ENCODE measurements at places on chromosomes 3 and 15.

DNA sequence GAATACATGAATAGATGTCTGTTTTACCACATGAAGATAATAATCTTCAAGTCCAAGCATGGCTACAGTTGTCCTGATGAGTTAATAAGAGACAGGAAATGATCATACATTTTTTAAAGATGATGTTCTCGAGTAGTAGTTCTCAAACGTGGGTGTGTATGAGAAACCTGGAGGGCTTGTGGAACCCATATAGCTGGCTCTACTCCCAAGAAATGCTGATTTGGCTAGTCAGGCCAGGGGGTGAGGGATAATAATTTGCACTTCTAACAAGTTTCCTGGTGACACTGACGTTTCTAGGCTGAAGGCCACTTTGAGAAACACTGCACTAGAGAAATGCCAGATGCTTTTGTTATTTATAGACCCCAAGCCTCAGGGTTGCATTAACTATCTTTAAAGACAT lies 37.0 kb downstream of the ROPN1B start:
- DNase-seq: no peak

GRCh38 chr15:31489801-31490646 lies 163.4 kb downstream of the KLF13 start:
- DNase-seq: no peak

- DNase-seq: no peak
Observed at GRCh38 chr15:91412138-91412928, 312.3 kb downstream of the SV2B start.

GRCh38 chr15:77748078-77749064 lies 115.7 kb upstream of the LINGO1 start:
- DNase-seq: no peak

GRCh38 chr3:155423526-155424322 lies 130.2 kb upstream of the STRIT1 start:
- no peak for DNase-seq

DNA sequence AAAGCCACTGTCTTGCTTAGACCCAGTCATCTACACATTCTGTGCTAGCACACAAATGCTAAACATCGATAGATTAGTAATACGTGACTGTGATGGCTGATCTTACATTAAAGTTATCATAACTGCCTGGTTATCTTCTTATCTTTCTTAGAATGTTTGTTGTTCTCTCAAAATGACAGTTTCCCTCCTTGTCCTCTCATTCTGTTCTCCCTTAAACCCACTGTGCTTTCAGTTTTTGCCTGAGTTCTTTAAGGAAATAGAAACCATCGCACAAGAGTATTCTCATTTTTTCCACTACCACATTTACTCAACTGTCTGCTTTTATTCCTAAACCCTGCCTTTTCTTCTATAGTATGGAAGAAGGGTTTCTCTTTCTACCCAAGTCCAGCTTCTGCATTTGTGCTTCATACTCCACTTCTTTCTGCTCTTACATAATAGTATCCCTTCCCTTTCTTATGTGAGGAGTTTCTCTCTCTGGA lies 17.1 kb downstream of the STX19 start:
- no peak for DNase-seq

GRCh38 chr15:31487811-31488436 lies 161.3 kb downstream of the KLF13 start:
- peak; percentile 30 for DNase-seq

GRCh38 chr3:128597900-128598299 lies 52.7 kb downstream of the RPN1 start:
- no peak for DNase-seq

- no peak for DNase-seq
Observed at GRCh38 chr3:16297997-16298885, 33.2 kb downstream of the OXNAD1 start.

GRCh38 chr3:187719628-187720336 lies 17.4 kb upstream of the RTP2 start:
- DNase-seq: no peak

All from activated T-cell treated with anti-CD3 and anti-CD28 coated beads for 48 hours (primary cell).